NCI-H2081 treated with DMSO at 0.1 percent for 48 hours (cell line): ENCODE measurements at places on chromosomes 16 and 17.

DNA sequence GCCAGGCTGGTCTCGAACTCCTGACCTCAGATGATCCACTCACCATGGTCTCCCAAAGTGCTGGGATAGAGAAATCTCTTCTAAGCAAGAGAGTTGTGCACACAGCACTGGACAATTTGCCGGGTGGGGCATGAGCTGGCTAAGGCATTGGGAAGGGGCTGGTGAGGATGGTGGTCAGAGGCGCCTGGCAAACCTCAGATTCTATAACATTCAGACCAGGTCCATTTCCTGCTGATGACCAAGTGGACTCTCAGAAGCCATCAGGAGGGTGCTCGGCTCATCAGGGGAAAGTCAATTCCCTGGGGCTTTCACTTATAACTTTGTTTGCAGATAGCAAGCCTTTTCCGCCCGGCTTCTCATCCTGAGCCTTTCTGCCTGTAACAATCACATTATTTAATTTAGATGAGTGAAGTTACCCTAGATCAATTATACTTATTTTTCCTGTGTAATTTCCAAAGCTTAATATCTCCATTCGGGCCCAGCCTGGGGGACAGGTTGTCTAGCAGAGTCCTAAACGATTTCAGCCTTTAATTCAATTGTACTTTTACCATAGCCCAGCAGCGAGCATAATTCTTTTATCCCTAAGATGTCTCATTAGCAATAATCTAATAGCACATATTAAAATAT is 15.0 kb upstream of the SLC6A2 start:
- no peak for DNase-seq

DNA sequence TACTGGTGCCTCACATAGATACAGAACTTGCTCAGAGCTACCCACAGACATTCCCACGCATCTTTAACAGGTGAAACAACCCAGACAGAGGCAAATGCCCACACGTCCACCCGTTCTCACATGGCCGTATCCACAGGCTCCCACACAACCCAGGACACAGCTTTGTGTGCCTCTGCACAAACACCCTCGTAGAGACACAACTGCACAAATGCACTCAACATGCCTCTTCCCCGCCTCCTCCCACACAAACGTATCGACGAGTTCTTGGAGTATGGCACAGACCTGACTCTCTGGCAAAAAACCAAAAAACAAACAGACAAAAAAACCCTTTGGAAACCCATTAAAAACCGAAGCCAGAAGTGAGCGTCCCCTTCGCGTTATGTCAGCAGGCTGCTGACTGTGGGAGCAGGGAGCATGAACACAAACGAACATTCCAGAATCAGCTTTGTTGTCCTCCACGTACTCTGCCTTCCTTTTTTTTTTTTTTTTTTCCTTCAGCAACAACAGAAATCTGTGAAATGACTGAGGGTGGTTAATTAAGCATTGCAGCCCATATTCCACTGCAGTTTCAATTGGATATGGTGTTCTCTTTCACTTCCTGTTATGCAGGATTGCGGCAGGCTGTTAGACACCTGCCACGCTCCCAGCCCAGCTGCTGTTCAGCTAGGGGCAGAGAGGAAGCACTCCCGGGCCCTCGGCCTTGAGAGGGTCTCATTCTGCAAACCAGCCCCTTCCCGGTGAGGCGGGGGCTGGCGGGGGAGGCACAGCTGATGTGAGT is 313.7 kb downstream of the MAF start:
- peak; percentile 49 for DNase-seq

- DNase-seq = no peak
Observed at GRCh38 chr17:37530420-37530819, 40.7 kb downstream of the DUSP14 start.

GRCh38 chr16:10502776-10503175 is 77.6 kb downstream of the EMP2 start:
- DNase-seq = no peak

GRCh38 chr16:57038166-57038565 is 48.8 kb downstream of the NLRC5 start:
- DNase-seq = no peak

DNA sequence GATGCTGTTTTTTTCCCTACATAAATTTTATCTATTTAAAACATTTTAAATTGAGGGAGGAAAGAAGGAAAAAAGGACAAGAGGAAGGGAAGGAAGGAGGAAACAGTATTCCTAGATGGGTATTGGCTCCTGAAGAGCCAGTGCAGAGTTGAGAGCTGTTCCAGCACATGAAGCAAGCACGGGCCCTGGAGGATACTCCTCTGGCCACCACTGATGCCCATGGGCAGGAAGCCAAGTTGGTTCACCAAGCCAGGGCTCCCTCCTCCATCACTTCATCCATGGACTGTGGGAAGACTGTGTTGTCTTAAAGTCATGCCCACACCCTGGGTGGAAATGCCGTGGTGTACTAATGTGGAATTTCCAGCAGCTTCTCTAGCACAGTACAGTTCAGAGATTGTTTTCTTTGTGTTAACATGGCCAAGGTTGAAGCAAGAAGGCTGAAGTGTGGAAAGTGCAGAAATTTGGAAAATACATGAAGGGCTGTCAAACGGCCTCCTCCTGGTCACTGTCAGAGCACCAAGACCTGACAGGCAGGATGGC is 23.9 kb upstream of the NOS2 start:
- DNase-seq = no peak

DNA sequence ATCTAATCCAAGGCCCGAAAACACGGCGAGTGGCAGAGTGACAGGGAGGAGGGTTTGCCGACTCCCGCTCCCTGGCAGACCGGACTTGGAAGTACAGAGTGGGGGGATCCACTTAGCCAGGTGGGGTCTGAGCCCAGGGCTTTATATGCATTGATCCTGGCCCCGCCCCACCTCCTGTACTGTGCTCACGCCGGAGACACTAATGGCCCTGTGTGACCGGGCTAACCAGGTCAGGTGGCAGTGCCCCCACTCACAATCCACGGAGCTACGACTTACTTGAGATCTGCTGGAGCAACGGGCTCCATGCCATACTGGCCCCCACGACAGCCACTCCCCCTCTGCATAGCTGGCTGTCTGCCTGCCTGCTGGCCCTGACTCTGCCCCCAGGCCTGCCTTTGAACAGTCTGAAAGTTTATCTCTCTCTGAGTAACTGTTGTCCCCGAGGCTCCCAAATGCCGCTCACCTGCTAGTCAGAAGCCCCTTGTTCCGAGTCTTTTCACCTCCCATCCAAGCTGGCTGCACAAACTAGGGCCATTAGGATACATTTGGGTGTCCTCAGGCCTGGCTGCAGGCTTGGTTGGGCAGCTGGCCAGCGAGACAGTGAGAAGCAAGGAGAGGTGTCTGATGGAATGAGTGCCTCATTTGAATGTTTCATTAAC is 28.0 kb downstream of the CACNA1G start:
- no peak for DNase-seq

- DNase-seq = no peak
Observed at GRCh38 chr17:74390680-74391653, 23.7 kb downstream of the GPR142 start.

DNA sequence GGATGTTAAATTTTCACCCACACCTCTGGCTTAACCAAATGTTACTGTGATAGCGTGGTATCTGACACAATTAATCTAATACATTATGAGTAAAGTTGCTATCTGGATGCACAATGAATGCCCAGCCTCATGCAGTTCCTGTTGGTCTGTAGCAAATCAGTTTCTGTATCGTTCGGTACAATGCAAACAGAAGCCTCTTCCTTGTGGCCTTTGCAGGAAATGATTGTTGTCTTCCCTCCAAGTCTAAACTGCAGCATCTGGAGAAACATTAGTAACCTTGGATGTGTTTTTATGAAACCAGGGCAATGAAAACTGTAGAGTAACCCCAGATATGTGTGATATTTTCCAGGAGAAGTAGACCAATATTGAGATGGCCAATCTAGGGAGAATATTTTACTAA is 46.8 kb downstream of the CYB561 start:
- no peak for DNase-seq
